ENCODE measurements at places on chromosomes 13 and 19. TPM values are rescaled to one million over a fixed set of nuclear protein-coding genes. Genes with fewer than 3 reads are reported as not detected.

ZNF835 gene
- total RNA-seq, result 2.6 TPM

ETHE1 gene
- 15.0 TPM for total RNA-seq

TEAD2 gene
- 31.4 TPM for total RNA-seq

APOE gene
- 177 TPM for total RNA-seq

APOC4 gene
- total RNA-seq, result not detected

KLK2 gene
- not detected for total RNA-seq

CGB1 gene
- total RNA-seq, result not detected

LGALS7 gene
- total RNA-seq, result 2.4 TPM

F7 gene
- 0.26 TPM for total RNA-seq

DNA sequence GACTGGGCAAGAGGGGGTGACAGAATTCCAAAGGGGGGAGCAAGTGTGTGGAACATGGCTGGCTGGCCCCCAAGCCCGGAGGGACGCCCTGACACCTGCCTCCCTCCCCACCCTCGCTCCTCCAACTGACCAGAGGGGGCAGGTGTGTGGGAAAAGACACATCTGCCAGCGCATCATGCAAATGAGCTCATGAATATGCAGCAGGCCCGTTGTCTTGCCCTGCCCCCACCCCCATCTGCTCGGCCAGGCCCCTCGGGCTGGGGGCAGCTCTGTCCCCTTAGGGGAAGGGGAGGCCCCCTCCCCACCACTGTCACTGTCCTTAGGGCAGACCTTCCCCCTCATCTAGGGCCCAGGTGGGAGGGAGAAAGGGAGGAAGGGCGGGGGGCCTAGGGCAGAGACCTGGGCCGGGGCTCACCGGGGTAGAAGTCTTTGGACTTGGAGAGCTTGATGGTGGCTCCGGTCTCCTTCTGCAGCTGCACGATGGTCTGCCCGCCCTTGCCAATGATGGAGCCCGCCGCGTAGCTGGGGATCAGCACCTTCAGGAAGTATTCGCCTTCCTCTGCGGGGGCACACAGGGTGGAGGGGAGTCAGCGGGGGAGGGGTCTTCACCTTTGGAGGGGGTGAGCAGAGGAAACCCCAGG is 12.9 kb downstream of the NOVA2 start:
- no peaks in the 10 kb centered on the region for H3K4me1 ChIP-seq
- DNase-seq, result no peak
- H3K27me3 ChIP-seq, result peaks cover 24% of the 10 kb centered on the region
- H3K4me3 ChIP-seq, result no peak overlapping the region
- H3K27ac ChIP-seq, result no peak overlapping the region

- H3K4me3 ChIP-seq, result no peak overlapping the region
- H3K27ac ChIP-seq, result no peak overlapping the region
- H3K36me3 ChIP-seq, result no peaks in the 10 kb centered on the region
- H3K4me1 ChIP-seq, result no peaks in the 10 kb centered on the region
- DNase-seq, result no peak
Measured at GRCh38 chr13:103844471-103844870, 778.3 kb upstream of the SLC10A2 start.

DNA sequence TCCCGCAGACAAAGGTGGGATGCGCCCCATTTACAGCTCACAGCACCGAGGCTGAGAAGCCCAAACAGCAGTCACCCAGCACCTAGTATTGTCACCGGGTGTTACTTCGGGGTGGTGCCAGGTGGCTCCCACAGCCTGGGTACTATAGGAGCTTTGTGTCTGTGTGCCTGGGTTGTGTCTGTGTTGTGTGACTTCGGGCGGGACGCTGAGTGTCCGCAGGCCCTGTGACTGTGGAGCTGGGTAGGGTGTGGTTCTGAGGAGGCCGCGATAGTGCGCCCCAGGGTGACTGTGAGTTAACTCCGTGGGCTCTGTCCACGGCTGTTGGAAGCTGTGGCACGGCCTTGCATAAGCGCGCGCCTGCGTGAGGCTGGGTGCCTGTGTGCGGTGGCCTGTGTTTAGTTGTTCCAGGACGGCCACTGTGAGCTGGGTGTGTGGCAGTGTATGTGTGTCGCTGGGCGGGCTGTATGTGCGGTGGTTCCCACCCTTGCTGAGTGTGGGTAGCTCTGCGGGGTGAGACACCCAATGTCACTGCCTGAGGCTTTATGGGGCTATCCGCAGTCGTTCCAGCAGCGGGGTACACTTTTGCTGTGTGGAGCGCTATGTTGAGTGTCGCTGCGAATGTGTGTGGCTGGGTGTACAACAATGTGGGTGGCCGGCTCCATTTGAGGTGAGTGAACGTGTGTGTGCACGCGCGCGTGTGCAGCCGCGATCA is 559 bp upstream of the SSBP4 start:
- peak overlapping the region; percentile 18 for H3K4me3 ChIP-seq
- H3K36me3 ChIP-seq, result no peaks in the 10 kb centered on the region
- H3K27me3 ChIP-seq, result no peaks in the 10 kb centered on the region
- peaks cover 57% of the 10 kb centered on the region for H3K4me1 ChIP-seq
- DNase-seq, result no peak

- H3K4me1 ChIP-seq, result peaks cover 5% of the 10 kb centered on the region
- H3K27ac ChIP-seq, result peak overlapping the region; percentile 73
- peak overlapping the region; percentile 25 for H3K4me3 ChIP-seq
- peak; percentile 84 for DNase-seq
- no peaks in the 10 kb centered on the region for H3K36me3 ChIP-seq
Measured at GRCh38 chr19:1856698-1857603, 6.4 kb downstream of the KLF16 start.

GRCh38 chr13:32731576-32731975 is 145.3 kb downstream of the PDS5B start:
- DNase-seq, result peak; percentile 33
- H3K4me3 ChIP-seq, result no peak overlapping the region
- H3K4me1 ChIP-seq, result no peaks in the 10 kb centered on the region
- H3K36me3 ChIP-seq, result no peaks in the 10 kb centered on the region

- H3K4me3 ChIP-seq, result no peak overlapping the region
- no peaks in the 10 kb centered on the region for H3K36me3 ChIP-seq
- H3K27ac ChIP-seq, result no peak overlapping the region
- no peaks in the 10 kb centered on the region for H3K4me1 ChIP-seq
- no peaks in the 10 kb centered on the region for H3K27me3 ChIP-seq
Measured at GRCh38 chr13:109868578-109869311, 82.4 kb upstream of the IRS2 start.

GRCh38 chr13:41013835-41014234 is 5.3 kb downstream of the ELF1 start:
- no peaks in the 10 kb centered on the region for H3K36me3 ChIP-seq
- H3K27me3 ChIP-seq, result no peaks in the 10 kb centered on the region
- no peak overlapping the region for H3K4me3 ChIP-seq
- H3K4me1 ChIP-seq, result no peaks in the 10 kb centered on the region
- no peak overlapping the region for H3K27ac ChIP-seq

DNA sequence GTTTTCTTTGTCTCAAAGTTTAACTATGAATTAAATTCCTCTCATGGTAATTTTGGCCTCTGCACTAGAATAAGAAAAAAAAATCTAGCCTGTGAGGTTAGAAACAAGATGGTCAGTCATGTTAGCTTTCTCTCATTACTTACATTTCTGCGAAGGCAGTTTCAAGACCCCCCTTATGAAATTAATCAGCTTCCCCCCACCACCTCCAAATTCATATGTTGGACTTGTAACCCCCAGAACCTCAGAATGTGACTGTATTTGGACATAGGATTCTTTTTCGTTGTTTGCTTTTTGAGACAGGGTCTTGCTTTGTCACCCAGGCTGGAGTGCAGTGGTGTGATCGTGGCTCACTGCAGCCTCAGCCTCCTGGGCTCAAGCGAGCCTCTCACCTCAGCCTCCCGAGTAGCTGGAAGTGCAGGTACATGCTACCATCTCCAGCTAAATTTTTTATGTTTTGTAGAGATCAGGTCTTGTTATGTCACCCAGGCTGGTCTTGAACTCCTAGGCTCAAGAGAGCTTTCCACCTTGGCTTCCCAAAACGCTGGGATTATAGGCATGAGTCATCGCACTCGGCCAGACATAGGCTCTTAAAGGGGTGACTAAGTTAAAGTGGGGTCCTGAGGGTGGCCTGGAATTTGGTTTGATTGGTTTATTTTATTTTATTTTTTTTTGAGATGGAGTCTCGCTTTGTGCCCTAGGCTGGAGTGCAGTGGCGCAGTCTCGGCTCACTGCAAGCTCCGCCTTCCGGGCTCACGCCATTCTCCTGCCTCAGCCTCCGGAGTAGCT is 1.4 kb downstream of the PLA2G4C start:
- DNase-seq, result no peak
- H3K27ac ChIP-seq, result no peak overlapping the region
- no peaks in the 10 kb centered on the region for H3K27me3 ChIP-seq
- H3K4me1 ChIP-seq, result peaks cover 4% of the 10 kb centered on the region
- no peaks in the 10 kb centered on the region for H3K36me3 ChIP-seq
- H3K4me3 ChIP-seq, result no peak overlapping the region

DNA sequence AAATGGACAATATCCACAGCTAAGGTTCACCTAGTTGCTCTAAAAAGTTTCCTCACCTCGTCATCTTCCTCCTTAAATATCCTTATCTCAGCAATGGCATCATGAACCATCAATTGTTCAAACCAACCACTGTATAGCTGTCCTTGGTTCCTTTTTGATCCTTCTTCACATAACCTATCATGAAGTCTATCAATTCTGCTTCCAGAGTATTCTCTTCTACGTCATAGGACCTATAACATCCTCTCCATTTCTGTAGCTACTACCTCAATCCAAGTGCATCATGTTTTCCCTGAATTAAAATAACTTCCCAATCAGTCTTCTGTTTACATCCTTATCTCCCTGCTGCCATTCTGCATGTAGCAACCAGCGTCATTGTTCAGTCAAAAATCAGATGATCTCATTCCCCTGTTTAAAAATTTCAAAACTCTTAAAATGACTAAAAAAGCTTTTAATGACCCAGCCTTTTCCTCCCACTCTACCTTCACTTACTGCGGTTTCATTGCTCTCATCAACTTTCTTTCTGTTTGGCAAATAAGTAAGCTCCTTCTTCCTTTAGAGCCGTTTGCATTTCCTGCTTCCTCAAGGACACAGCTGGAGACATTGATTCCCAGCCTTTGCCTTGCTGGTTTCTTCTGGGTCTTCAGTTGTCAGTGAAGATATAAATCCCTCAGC is 223.9 kb upstream of the MIR17HG start:
- H3K27ac ChIP-seq, result no peak overlapping the region
- H3K4me1 ChIP-seq, result no peaks in the 10 kb centered on the region
- no peak for DNase-seq
- H3K36me3 ChIP-seq, result no peaks in the 10 kb centered on the region

GRCh38 chr19:6450166-6450565 is 9.4 kb downstream of the SLC25A23 start:
- H3K27ac ChIP-seq, result no peak overlapping the region
- peaks cover 37% of the 10 kb centered on the region for H3K36me3 ChIP-seq
- H3K4me1 ChIP-seq, result no peaks in the 10 kb centered on the region

DNA sequence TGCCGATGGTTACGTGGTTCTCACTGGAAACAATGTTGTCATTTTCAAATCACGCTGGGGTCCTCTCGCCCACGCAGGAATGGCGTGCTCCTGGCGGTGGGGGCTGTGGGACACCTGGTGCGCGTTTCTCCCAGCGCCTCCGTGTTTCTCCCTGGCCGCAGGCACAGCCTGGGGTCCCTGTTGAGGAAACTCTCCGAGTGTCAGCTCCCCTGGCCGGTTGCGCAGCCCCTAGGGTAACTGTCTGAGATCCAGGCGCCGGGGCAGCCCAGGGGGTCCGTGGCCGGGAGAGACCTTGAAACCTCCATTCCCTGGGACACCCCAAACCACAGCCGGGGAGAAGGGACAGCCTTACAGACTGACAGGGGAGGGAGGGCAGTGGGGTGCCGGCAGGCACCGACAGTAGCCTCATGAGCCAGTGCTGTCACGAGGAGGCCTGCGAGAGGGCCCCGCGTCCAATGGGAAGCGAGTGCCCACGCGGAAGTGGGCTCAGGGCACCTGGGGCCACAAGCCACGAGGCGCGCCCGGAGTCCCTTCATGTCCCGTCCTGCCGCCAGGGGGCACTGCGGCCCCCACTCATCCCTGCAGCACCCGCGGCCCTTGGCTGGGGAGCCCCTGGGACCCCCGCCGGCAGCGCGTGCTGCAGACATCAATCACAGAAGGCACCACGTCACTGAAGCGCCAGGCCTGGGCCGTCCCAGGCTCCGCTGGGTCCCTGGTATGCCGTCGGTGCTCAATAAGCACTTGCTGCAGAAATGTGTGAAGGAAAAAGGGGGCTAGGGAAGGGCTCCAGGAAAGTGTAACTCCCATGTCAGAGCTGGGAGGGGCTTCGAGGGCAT is 9.5 kb downstream of the ADAMTSL5 start:
- H3K4me1 ChIP-seq, result no peaks in the 10 kb centered on the region
- peak; percentile 25 for DNase-seq
- H3K27ac ChIP-seq, result no peak overlapping the region
- H3K4me3 ChIP-seq, result no peak overlapping the region
- peaks cover 25% of the 10 kb centered on the region for H3K27me3 ChIP-seq

DNA sequence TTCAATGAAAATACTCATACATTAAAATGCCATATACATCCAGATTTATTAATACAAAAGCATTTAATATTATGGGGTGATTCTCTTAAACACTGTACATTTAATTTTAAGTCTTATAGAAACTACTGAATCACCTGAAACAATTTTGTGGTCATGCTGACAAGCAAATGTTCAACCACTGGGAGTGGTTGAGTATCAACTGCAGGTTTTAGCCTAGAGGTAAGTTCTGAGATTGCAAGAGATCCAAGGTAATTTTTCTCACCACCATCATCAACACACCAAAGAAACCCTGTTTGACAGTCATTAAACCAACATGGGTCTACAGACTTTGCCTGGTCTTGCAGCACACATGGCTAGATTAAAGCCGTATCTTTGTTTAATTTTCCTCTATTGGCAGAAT is 196.3 kb downstream of the LHFPL6 start:
- H3K36me3 ChIP-seq, result no peaks in the 10 kb centered on the region
- H3K4me1 ChIP-seq, result no peaks in the 10 kb centered on the region
- no peak overlapping the region for H3K4me3 ChIP-seq
- DNase-seq, result no peak
- no peak overlapping the region for H3K27ac ChIP-seq
- H3K27me3 ChIP-seq, result no peaks in the 10 kb centered on the region

DNA sequence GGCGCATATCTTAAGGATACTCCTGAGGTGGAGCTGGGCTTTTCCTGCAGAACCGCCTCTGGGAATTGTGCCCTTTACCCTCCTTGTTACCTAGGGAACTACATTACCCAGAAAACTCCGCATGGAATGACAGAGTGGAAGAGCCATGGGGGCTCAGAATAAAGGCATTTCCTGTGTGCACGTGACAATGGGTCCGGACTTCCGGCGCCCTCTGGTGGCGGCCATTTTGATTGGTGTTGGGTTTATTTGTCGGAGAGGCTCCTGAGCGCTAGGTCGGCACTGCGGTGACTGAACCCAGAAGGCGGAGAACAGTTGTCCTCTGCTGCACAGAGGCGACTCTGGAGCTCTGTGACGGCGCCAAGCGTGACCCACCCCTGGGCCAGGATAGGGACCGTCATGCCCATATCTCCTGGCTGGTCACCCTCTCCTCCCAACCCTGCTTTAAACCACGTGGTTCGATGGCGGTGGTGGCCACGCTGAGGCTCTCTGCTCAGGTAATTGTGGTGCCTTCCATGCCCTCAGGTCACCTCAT is at the start of gene ZNF587B:
ZNF587B (plus strand) TSS at position 229 of the 532 bp plus-strand sequence; CDS start at position 459, 230 bp downstream.
- H3K4me3 ChIP-seq, result peak within 1 kb of the TSS; percentile 54
- H3K27me3 ChIP-seq, result no peaks in the 10 kb centered on the region
- H3K4me1 ChIP-seq, result peaks cover 8% of the 10 kb centered on the region
- DNase-seq, result peak; percentile 90
- no peaks in the 10 kb centered on the region for H3K36me3 ChIP-seq

DNA sequence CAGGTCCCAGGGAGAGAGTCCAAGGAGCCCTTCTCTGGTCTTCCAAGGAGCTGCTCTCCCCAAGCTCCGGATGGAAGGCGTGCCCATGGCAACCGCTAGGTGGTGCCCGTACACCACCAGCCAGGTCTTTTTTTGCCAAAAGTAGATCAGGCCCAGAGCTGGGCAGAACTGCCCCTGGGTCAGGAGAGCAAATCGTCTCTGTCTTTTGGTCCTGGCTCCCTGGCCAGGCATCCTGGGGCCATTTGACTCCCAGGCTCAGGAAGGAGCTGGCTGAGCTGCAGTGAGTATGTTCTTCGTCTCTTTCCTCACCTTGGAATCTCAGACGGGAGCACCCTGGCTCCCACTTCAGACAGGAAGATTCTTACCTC is 24.6 kb upstream of the BCL3 start:
- peak; percentile 86 for DNase-seq

Data from lung (tissue), 17 donors.